ENCODE measurements at places on chromosomes 11 and 22.

DNA sequence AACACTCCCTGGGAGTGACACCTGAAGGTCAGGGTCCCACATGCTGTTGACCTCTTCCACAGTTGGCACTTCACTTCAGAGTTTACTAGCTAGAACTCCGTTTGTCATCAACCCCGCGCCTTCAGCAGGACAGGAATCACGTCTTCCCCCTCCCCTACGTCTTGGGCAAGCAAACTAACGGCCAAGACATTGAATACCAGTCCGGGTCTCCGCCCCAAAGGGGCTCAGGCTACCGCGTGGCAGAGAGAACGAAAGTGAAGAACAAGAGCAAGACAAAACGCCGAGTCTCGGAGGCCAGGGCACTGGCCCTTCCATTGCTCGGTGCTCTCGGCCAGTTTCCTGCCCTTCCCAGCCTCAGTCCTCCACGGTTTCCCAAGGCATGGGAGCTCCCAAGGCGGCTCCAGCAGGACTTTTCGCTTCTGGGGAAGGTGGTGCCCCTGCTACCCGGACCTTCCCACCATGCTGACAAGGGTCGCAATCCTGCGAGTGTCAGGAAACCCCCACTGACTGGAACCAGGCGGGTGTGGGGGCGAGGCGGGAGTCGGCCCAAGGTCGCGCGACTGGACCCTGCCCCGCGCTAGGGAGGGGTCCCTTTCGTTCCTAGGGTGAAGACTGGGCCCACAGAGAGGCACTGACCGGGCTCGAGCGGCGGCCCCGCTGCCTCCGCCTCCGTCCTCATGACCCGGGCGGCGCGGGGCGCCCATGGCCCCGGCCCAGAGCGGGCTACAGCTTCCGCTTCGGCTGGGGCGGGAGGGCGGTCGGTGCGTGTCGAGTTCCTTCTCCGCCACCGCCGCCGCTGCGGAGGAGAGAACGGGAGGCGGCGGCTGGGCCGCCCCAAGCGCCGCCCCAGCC, at the start of gene GUCD1:
TSS of gene GUCD1 (minus strand) at position 826 of the 852 bp plus-strand sequence. CDS start at position 679, 147 bp downstream.
- peak; percentile 94 for DNase-seq

DNA sequence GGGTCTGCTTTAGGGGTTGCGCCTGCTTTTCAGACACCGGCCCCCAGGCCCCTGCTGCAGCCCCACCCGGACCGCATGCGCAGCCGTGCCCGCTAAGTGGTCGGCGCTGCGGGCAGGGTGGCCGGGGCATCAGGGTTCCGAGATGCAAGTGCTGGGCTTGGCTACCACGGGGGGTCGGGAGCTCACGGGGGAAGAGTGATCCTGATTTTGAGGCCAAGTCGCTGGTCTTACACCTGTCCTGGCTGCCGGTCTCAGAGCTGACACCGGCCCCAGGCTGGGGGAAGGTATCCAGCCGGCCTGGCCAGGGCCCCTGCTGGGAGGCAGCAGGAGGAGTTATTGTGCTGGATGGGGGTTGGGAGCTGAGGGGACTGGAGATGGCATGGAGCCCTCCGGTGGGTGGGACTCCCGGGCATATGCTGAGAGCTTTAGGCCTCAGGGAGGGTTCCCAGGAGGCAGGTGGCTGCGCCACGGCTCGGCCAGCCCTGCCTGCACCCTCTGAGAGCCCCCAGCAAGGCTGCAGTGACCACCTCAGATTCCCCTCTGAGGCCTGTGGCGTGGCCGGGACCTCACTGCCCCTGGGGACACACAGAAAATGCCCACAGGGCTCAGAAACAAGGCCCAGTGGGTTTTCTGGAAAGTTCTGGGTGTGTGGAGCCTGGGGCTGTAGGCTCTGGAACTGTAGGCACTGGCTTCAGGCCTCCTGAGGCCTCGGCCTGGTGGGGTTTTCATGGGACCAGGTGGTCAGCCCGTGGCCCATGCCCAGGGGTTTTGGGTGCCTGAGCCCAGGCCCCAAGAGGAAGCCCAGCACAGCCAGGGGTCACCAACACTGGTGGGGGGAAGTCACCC, 4.4 kb upstream of the MUC5AC start:
- no peak for DNase-seq

GRCh38 chr11:132523929-132524328, 1008.4 kb downstream of the OPCML start:
- DNase-seq = no peak

GRCh38 chr11:129614256-129614944, 201.2 kb upstream of the TMEM45B start:
- no peak for DNase-seq

- no peak for DNase-seq
Measured at GRCh38 chr11:2770096-2770751, 70.4 kb upstream of the KCNQ1OT1 start.

GRCh38 chr22:48633996-48634836, 1193.5 kb downstream of the BRD1 start:
- DNase-seq = no peak

- DNase-seq = no peak
Measured at GRCh38 chr11:130847517-130847916, 68.8 kb downstream of the SNX19 start.

DNA sequence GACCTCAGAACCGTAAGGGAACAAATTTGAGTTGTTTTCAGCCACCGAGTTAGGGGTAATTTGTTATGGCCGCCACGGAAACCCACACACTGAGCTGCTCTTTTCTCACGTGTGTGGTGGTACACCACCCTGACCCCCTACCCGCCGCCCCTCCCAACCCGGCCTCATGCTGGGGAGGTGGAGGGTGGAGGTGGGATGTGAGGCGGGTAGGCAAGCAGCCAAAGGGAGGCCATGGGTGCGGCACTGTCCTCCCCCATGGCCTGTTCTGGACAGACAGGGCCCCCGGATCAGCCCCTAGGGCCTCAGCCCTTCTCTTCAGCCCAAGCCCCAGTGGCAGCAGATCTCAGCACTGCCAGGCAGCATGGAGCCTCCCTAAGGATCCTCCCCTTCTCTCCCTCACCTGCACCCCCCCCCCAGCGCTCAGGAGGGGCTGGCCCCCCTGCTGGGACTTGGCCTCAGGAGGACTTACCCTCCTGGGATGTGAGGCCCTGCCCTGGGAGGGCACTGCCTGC, 7.9 kb downstream of the PRR5 start:
- no peak for DNase-seq

GRCh38 chr11:72038491-72038890, 39.8 kb downstream of the IL18BP start:
- no peak for DNase-seq

GRCh38 chr11:81449588-81450156, 1284.0 kb downstream of the FAM181B start:
- DNase-seq = no peak

DNA sequence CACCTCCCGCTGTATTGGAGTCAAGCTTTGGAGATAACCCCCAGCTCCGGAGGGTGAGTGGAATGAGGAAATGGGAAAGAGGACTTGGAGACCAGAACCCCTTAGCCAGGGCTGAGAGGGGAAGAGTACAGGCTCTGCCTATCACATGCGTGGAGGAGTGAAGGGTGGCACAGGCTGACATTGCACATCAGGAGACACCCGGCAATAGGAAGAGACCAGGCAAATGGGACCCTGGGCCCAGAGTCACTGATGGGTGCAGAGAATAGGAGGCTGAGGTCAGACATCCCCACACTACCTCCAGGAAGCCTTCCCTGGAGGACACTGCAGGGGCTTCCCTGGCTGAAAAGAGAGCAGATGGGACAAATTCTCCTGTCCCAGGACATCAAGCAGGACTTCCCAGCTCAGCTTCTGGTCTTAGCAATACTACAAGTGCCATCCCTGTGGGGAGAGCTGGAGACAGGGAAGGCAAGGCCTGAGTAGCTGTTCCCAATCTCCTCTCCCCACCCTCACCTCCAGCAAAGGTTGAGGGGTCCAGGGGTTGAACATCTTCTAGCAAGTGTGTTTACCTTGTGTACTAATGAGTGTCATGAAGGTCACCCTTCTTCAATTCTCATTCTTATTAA, 160.7 kb downstream of the BUD13 start:
- DNase-seq = no peak

GRCh38 chr11:60657888-60658287, 41.5 kb upstream of the MS4A8 start:
- no peak for DNase-seq

- DNase-seq = no peak
Measured at GRCh38 chr11:68168694-68169093, 44.4 kb downstream of the KMT5B start.

GRCh38 chr22:46907241-46908215, 145.1 kb downstream of the TBC1D22A start:
- DNase-seq = no peak

DNA sequence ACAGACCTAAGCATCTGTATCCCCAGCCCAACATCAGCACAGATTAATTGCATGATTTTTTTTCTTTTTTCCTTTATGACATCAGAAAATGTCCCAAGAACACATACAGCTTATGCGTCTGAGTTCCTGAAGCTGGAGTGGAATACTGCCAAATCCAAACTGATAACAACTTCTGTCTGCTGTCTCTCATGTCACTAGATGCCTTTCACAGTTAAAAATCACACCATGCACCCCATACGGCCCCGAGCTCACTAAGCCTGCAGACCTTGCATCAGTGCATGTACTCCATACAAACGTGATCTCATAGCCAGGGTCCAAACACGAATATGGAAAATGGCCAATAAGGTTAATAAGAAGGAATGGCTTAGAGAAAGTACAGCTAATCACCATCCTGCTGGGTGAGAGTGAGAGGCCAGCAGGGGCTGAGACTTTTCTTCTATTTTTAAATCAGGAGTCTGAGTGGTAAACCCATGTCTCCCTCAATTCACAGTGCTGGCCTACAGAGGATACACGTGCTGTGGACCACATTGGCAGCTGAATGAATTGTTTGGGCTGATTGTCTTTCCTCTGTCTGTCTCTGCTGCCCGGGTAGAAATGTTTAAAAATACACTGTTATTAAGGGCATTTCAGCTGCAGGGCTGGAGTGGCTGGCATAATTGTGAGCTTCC, 350.6 kb upstream of the RAG2 start:
- DNase-seq = no peak

DNA sequence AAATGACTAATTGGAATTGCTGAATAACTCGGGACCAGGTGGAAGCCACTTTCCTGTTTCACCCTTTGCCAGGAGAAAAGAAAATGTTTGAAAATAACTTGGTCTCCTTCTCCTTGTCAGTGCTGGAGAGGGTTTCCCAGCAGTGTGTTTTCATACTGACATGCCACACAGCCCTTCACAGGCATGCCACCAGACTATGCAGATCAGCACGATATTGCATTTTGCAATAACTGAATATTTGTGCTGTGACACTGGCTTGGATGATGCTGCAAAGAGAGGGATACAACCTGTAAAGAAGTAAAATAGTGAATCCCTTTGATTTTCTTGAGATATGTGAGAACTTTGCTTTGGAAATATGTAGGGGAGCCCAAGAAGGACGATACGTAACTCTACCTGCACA, 200.0 kb upstream of the NAV2 start:
- DNase-seq = no peak

DNA sequence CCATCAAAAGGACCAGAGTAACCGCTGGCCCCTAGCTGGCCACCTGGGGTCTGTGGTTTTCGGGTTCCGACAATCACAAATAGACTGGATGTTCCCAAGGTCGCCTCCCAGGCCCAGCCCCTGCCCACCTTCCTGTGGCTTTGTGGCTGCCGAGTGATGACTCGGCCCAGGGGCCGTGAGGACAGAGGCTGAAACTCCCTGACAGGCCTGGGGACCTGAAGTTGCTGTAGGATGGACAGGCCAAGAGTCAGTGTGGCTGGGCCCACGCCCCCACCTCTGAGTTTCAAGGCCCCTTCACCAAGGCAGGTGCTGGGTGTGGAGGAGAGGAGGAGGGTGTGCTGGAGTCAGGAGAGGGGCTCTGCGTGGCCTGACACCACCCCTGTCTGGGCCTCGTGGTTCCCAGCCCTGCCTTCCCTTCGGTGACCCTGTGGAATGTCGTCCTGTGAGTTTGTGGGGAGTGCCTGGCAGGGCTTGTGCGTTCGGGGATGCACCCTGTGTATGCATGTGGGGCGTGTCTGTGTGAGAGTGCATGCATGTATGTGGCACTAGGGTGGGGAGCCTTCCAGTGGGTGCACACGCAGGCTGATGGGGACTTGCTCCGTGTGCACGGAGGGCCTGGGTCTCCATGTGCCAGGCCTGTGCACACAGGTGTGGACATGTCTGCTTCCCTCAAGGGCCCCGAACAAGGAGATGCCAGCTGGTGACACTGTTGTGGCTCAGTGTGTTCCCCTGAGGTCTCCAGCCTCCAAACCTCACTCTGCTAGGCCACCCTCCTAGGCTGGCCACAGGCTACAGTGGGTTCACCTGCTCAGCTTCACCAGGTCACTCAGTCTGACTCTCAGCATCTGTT, 8.4 kb upstream of the MGAT3 start:
- DNase-seq = no peak

DNA sequence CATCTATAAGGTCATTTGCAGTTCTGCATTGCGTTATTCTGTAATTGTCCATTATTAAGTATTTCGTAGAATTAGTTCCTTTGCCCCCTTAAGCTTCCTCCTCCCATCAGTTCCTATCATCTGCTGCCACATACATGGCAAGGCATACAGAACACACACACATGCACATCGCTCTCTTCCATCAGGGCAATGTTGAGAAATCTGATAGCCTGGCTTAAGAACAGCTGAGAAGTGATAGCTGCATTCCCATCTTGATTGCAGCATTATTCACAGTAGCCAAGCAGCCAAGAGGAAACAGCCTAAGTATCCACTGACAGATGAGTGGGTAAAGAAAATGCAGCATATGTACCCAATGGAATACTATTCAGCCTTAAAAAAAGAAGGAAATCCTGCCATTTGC, 186.8 kb upstream of the CADM1 start:
- no peak for DNase-seq

DNA sequence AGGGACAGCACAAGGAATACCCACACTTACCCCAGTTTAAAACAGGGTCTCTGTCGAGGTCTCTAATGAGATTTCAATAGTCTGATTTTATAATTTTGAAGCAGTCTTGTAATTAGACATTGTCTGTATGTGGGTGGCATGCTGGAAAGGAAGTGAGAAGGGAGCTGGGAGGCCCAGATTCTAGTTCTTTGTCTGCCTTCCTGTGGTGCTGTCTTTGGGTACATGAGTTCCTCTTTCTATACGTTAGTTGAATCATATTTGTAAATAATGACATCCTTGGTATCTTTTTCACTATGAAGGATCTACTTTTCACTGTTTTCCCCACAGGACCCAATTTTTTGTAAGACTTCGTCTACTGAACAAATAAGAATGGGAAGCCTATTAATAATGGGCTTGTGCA, 42.0 kb upstream of the TENM4 start:
- no peak for DNase-seq

GRCh38 chr11:65424205-65425104, 1.9 kb downstream of the NEAT1 start:
- DNase-seq = no peak

- DNase-seq = peak; percentile 91
Measured at GRCh38 chr22:31347251-31348008, 1.3 kb upstream of the PATZ1 start.

All from right kidney (tissue), 9 donors.